A549 (cell line): ENCODE measurements at places on chromosomes 5 and 9. TPM values are rescaled to one million over a fixed set of nuclear protein-coding genes. Genes with fewer than 3 reads are reported as not detected.

Gene SMIM27
- polyA plus RNA-seq: 21.1 to 22.9 TPM (median 21.7 TPM) in 3 replicates

DNA sequence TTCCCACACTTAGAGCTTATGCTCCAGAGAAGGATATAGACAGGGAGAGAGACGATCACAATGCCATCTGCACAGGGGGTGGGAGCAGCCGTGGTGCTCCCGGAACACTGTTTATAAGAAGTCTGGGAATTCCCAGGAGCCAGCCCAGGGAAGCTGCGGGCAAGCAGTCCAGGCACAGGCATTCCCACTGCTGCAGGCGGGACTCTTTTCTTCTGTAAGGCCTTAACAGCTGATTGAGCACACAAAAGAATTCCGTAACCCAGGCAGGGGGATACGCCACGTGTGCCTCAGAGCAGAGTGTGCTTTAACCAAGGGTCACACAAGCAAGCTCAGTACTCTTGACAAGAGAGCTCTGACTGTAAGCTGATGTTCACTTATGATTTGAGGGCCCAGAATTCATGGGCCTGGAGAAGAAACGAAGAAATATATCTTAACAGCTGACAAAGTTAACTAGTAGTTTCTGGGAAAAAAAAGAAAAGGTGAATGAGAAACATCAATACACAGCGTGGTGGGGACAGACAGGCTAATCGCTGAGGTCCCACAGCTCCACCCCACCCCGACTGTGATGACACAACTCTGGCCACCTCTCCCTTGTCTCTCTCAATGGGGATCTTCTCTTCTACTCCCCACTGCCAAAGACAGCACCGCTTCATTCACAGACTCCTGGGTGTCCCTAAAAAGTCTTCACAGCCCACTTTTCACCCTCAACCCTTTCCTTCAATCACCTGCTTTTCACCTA is 85.9 kb upstream of the SIMC1 start:
- DNase-seq: no peak

GRCh38 chr5:80175337-80175736 is 80.5 kb downstream of the SERINC5 start:
- DNase-seq: no peak

Gene PCDHGA1
- polyA plus RNA-seq: 0.32 to 0.42 TPM (median 0.33 TPM) in 3 replicates

Gene GABRA1
- polyA plus RNA-seq: not detected in 3 replicates

Gene CAMK4
- polyA plus RNA-seq: 0.18 TPM in 1 of 3 replicates, not detected in the others

GRCh38 chr5:173932695-173933139 is 44.6 kb downstream of the CPEB4 start:
- no peak for DNase-seq

Gene NTRK2
- 0.01 to 0.05 TPM (median 0.03 TPM) in 3 replicates for polyA plus RNA-seq

- DNase-seq: no peak
Measured at GRCh38 chr5:76380346-76381066, 22.6 kb upstream of the IQGAP2 start.

- no peak for DNase-seq
Measured at GRCh38 chr5:80492741-80493140, 4.8 kb downstream of the FAM151B start.
